ENCODE measurements at places on chromosomes 3 and 15.

- no peak for DNase-seq
Measured at GRCh38 chr15:51917493-51917892, 54.1 kb downstream of the LEO1 start.

DNA sequence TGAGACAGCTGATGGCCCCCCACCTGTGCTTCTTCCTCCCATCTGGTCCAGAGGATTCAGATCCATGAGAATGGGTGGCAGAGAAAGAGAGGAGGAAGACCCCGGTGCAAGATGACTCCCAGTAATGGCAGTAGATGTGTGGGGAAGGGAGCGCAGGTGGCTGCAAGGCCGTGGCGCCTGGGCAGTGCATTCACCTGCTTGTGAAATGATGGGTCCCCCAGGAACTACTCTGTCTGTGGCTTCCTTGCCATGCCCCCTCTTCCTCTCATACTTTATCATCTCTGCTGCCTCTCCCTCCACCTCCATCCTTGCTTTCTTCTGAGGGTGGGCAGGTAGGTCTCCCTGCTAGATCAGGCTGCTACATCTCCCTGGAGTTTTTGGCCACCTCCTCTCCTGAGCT lies 23.3 kb downstream of the ZNF710 start:
- DNase-seq = no peak

GRCh38 chr3:123330441-123330991 lies 118.4 kb downstream of the ADCY5 start:
- no peak for DNase-seq

DNA sequence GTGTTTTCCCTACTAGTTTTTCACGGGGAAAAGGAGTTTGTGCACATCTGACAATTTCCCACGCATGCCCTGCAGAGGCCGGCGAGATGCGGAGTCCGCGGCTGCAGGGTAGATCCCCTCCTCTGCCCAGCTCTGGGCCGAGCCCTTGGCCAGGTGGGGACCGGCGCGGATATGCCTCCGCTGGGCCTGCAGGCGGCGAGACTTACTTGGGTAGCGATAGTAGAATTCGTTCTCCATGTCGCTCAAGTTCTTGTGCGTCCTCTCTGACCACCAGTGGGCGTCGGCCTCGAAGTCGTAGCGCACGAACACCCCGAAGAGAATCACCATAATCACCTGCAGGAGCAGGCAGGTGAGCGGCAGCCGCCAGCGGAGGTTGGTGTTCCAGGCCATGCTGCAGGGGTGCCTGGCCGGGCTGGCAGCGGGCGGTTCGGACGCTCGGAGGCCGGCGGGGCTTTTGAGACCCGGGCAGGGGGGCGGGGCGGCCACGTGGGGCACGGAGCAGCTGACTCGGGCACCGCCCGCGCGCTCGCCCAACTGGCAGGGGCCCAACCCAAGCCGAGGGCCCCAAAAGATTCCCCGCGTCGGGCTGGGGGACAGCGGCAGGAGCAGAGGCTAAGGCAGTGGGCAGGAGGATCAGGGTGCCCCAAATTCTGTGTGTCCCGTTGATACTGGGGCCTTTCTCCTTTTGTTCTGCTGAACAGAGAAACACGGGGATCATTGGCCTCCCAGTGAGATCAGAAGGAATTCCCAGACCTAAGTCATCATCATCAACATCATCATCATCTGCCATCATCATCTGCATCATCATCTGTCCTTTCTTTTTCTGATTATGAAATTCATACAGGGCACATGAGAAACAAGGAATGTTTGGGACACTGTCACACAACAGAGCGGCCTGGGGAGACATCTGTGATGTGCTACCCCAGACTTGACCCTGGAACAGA lies at the start of gene RHCG:
RHCG (minus strand) TSS at position 429 of the 944 bp plus-strand sequence; CDS start at position 390, 39 bp downstream.
- DNase-seq = no peak

DNA sequence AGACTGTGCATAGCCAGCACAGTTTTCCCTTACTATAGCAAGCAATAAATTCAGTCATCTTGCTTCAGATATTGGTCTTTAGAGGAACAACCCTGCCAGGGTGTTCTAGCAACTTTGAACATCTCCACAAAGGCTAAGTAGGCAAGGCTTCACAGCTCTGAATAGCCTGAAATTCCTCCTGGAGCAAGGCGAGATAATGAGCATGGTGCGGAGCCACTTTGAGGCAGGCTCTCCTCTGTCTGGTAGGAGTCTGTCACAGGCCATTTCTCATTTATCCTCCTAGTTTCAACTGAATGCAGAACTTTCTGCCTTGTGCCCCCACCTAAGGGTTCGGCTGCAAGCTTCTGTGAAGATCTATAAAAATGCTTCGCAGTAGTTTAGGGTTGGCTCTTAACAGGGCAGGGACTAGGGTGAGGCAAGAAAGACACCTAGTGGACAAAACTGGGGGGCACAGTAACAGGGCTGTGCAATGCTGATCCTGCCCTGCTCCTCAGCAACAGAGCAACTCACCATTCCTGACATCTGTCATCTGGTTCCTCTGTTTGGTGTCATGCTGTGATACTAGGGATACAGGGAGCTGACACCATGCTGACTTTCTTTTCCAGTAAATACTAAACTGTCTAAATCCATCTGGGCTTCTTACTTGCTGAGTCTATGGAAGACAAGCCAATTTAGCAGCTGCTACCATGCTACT lies 16.6 kb upstream of the EHHADH start:
- no peak for DNase-seq

DNA sequence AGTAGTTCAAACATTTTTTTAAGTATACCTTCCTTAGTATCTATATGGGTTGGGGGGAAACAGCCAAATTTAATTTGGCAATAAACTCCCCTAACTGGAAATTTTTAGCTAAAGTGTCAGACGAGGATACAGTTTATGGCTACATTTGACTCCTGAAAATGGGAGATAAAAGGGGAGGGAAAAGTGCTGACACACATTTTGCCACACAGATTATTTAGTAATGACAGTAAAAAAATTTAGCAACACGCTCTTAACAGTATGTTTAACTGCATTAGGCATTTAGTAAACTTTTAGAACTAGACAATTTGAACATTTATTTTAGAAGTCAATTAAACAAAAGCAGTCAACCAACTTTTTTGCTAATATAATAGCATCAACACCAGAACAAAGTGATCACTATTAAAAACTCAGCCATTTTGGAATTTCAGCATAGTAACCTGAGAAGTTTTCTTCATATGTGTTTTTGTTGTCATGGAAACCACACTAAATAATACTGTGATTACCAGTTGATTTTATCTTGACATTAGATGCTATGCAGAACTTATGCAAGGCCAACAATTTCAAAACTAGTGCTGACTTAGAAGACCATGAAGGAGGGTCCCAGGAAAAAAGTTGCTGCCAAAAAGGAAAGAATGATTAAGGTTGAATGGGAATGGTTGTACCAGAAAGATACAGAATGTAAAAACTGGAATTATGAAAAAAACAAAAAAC lies 47.0 kb upstream of the TFG start:
- DNase-seq = no peak

- no peak for DNase-seq
Measured at GRCh38 chr15:96326328-96327154, 4.0 kb upstream of the NR2F2 start.

DNA sequence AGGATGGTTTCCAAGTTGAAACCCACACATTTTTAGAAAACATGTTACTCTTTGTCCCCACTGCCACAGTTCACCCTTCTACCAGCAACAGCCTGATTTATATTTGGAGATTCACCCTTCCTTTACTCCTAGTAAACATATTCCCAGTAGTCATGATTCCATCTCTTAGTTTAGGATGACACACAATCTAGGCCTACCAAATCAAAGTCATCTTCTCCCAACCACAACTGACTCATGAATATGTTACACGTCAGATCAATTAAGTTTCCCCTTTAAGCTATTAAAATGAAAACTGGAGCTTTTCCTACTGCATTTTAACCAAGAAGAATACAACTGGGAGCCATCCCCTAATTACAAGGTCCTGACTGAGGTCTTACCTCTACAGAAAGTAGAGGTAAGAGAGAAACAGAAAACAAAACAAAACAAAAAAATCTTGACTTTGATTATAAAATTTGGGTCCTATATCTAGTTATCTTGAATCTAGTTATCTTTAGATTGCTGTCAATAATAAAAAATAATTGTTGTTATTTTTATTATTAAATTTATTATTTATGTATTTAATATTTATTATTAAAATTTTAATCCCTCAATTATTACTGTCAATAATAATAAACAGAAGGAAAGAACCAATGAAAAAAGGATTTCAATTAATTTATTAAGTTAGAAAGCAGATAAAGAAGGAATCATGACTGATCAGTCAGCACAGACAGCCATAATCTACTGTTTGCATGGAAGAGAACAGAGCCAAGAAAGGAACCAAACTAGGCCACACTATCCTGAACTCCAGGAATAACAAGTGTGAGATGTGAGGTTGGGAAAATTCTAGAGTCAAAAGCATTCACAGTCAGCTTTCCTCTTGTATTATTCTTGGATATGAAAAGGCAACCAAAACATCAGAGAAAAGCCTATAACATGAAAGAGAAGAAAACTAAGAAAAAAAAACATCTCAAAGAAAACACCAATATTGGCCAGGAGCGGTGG lies 12.5 kb downstream of the DPH6 start:
- DNase-seq = no peak

DNA sequence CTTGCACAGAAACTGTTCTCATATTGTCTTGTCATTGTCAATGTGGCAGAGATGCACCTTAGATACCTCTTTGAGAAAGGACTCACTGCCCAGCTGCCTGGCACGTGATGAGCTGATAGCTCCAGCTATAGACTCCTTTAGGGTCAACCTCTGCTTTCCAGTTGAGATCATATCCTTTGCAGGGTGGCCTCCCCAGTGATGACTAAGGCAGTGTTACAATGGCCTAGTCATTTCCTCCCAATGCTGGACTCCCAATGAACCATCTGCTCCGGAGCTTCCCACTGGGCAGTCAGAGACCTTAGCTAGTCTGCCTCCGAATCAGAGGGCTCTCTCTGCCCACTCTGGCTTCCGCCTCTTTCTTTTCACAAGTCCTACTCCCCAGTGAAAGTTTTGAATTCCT lies 79.5 kb downstream of the CHRD start:
- DNase-seq = no peak

GRCh38 chr3:26752466-26752865 lies 129.9 kb downstream of the LRRC3B start:
- DNase-seq = no peak

DNA sequence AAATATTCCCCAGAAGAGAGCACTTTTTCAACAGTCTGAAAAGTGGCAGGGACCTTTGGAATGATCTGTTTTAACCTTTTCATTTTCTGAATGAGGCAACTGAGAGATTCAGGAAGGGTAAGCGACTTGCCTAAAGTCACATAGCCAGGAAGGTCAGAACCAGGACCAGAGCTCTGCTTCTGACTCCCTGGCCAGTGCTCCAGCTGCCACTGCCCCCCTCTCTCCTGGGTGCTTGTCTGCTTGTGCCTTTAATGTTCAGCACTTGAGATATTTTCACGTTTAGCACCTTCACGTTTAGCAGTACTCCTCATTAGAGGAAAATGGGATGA lies 68.3 kb downstream of the SMAD3 start:
- DNase-seq = no peak

GRCh38 chr3:145557405-145557804 lies 603.6 kb downstream of the PLOD2 start:
- DNase-seq = no peak

GRCh38 chr15:99668533-99669182 lies 64.6 kb downstream of the LYSMD4 start:
- DNase-seq = no peak

DNA sequence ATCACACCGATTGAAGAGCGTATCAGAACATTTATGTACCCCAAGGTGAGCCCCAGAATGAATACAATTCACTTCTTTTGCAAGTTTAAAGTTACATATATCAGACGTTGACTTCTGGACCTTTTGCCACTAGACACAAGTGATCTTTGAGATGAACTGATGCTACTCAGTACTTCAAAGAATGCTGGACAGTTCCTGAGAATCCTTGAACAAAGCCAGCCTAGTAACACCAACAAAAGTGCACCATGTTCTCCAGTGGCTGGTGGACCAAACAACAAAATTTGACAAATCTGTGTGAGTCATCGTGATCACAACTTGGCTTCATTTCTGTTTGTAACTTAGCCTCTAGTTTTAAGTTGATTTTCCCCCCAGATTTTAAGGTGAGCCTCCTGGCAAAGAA lies 355.7 kb downstream of the SOX2 start:
- no peak for DNase-seq

- DNase-seq = no peak
Measured at GRCh38 chr15:89874926-89875564, 18.7 kb downstream of the AP3S2 start.

GRCh38 chr15:81303244-81304225 lies 20.4 kb downstream of the STARD5 start:
- DNase-seq = no peak

DNA sequence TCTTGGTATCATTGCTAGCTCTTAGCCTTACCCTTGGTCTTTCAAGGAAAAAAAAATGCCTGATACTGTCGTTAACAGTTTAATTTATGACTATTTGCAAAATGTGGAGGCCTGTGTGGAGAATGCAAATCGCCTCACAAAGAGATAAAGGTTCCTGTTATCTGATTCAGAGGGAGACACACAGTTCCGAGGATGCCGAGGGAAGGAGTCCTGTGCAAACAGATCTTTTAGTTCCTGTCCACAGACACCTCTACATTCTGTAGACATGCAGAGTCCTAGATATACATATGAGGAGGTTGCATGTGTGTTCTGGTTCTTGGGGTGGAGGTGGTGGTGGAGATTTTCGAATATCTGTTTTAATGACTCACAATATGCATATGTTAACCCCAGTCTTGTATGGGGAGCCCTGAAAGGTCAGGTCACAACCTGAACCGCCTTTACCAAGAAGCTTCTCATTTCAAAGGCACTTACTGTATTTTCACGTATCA lies 5.7 kb downstream of the NR2F2 start:
- no peak for DNase-seq

DNA sequence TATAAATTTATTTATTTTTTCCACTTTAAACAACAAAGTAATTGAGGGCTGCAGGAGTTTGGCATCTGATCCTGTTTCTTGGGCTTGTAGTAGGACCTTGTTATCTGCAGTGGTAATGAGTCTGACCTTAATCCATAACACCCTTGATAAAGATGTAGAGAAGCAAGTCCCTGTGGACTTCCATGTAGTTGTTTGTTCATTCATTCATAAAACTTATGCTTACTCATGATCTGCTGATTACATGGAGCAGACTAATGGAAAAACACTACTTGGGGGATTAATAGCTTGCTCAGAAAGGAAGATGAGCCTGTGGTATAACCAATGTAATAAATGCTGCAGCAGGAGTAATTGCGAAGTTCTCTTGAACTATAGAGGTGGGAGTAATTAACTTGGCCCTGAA lies 271.5 kb upstream of the TBL1XR1 start:
- DNase-seq = no peak

DNA sequence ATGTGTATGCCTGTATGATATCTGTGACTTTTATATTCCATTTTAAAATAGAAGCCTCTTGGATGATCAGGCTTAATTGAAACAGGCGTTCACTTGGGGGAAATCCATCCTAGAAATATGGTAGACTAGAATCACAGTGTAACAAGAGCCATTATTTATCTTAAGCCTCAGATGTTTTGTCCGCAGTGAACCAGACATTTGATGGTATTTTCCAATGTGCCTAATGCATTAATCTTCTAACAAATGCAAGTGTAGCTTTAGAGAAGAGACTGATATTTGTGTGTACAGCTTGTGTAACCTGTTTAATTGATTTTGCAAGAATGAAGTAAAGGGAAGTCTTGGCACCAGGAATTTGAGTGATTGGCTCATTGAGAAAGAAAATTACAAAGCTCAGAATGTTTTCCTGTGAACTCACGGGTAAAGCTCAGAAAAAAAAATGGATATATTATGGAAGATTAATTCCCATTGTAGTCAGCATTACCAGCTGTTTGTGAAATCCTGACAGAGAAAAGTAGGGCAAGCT lies 155.7 kb downstream of the SV2B start:
- no peak for DNase-seq

GRCh38 chr3:177281292-177282118 lies 84.2 kb upstream of the TBL1XR1 start:
- DNase-seq = no peak
